Skin of body (tissue), 3 donors: ENCODE measurements at places on chromosomes 7 and 10. TPM values are rescaled to one million over a fixed set of nuclear protein-coding genes. Genes with fewer than 3 reads are reported as not detected.

CAMK2G gene
- total RNA-seq: 19.2 TPM

MMP21 gene
- 0.20 TPM for total RNA-seq

CLRN3 gene
- total RNA-seq: 0.39 TPM

PTN gene
- total RNA-seq: 20.8 TPM
